ENCODE measurements at places on chromosomes 2 and 18.

- DNase-seq: no peak
Measured at GRCh38 chr2:89851583-89851905, 1160.1 kb downstream of the RPIA start.

- no peak for DNase-seq
Measured at GRCh38 chr2:157476953-157477709, 33.2 kb upstream of the CYTIP start.

GRCh38 chr2:124079045-124079444 lies 54.0 kb downstream of the CNTNAP5 start:
- DNase-seq: no peak

GRCh38 chr2:119205001-119205706 lies 18.5 kb upstream of the STEAP3 start:
- no peak for DNase-seq

DNA sequence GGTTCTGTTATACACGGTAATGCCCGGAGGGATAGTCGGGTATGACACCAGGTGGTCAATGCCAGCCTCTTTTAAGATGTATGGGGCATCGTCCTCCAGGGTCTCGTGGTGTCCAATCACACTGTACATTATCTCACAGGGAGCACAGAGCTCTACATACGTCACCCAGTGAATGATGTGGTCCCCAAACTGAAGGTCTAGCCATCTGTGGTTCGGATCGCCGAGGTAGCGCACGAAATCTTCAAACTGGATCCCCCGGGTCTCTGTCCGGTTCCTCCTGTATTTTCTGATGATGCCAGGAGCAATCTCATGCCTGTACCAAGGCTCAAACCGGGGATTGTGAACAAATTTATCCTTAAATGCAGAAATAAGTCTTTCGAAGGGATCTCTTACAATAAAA lies 24.1 kb downstream of the CHST10 start:
- no peak for DNase-seq

GRCh38 chr18:78728784-78729467 lies 250.7 kb upstream of the SALL3 start:
- DNase-seq: no peak

- DNase-seq: no peak
Measured at GRCh38 chr18:34258176-34258575, 33.5 kb upstream of the NOL4 start.

- no peak for DNase-seq
Measured at GRCh38 chr18:48216639-48217257, 192.4 kb downstream of the ZBTB7C start.

DNA sequence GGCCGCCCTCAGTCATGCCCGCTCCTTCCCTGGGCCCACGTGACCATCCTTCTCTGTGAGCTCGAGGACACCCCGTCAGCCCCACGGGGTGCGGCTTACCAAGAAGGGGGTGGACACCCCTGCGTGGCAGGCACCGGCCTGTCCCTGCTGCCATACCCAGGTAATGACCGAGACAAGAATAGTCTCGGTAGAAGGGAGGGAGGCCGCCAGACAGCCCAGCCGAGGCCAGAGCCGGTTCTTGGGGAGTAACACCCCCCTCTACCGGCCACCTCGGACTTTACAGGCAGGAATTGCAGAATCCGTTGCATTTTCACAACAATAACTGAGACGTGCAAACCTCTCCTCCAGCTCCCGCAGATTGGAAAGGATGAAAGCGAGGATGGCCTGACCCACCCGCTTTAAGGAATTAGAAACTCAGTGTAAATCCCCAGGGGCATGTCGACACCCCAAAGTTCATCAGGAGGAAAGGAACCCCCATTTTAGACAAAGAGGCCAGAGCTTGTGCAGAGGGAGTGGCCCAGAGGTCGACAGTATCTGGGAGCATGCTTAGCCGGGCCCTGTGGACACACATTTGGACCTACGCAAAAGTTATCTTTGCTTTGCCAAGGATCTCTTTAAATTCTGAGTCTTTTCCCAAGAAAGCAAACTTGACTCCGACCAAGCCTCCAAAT lies 60.1 kb upstream of the GLI2 start:
- no peak for DNase-seq

- no peak for DNase-seq
Measured at GRCh38 chr2:134247679-134248078, 6.2 kb upstream of the MGAT5 start.

DNA sequence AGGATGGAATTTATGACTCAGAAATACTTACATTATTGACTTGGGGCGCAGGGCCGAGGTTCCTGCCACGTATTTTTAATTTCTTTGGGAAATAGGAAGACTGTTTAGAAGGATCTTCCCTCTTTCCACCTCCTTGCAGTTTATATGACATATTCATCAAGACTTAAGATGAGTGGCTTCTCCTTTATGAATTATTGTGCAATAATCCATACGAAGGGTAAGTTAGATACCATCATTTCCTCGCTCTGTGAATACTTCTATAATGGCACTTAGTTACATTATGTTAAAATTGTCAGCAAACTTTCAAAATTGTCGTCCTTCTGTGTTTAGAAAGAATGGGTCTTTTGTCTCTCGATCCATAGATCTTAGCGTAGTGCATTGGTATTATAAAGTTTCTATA lies 328.8 kb upstream of the UBE2E3 start:
- no peak for DNase-seq

DNA sequence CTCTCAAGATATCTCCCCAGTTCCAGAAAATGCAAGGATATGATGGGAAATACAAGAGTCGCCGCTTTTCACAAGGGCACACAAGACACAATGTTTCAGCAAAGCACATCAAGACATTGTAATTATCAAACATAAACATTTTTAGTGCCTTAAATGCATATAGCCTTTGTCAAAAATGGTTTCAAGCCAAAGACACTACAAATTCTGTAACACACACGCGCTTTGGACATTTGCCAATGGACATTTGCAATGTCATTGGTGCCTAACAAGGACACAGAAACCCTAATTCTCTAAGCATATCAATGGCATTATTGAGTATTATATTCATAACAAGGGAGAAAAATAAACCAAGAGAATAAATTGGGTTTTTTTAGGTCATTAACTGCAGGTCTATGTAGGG lies 16.1 kb downstream of the ADD2 start:
- DNase-seq: no peak

DNA sequence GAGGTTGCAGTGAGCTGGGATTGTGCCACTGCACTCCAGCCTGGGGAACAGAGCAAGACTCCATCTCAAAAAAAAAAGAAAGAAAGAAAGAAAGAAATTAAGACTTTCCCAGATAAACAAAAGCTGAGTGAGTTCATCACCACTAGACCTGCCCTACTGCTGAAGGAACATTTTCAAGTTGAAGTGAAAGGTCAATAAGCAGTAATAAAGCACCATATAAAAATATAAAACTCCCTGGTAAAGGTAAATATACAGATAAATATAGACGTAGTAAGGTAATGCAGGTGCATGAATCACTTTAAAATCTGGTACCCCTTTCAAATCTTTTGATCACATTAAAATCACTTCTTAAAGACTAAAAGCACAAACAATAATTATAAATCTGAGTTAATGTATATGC lies 42.6 kb downstream of the UNC50 start:
- no peak for DNase-seq

DNA sequence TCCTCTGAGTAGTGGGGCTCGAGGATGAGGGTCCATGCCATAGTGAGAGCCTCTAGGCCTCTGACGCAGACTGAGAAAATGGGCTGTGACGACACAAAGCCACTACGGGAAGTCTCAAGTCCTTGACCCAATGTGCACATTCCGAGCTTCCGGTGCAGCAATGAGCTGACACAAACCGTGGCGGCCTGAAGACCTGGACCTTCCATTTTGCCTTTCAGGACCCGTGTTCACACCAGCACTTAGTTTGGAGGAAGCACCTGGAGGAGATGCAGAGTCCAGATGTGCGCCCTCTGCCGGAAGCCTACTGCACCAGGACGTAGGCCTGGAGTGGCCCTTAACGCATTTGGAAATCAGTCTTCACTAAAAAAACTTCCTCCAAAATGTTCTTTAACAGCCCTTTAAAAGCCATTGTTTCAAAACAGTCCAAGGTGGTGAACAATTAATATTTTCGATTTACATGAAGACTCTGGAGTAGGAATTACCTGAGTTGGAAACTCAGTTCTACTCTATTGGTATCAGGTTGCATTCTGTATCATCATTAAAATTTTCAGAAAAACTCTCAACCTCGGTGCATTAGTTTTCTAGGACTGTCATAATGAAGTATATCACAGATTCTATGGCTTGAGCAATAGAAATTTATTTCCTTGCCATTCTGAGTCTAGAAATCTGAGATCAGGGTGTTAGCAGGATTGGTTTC lies 33.9 kb downstream of the BMP10 start:
- DNase-seq: peak; percentile 29

GRCh38 chr2:186733414-186733813 lies 39.6 kb downstream of the FAM171B start:
- DNase-seq: no peak

DNA sequence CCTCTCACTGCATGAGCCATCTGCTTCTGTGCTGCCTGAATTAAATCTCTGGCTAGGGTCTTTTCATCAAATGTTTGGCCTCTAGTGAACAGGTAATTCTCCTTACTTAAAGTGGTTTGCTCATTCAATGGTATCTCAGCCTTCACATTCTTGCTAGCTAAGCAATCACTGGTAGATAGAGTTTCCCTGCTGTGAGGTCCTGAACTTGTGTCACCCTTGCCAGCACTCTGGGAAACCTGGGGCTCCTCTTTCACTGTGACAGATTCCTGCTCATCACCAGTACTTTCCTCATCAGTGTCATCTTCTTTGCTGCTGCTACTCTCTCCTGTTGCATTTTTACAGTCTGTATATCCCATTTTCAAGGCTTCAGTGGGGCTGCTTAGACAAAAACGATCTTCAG lies 69.1 kb upstream of the DTNB start:
- DNase-seq: no peak

- DNase-seq: no peak
Measured at GRCh38 chr2:64142741-64143168, 1.5 kb downstream of the PELI1 start.

- no peak for DNase-seq
Measured at GRCh38 chr2:140797718-140798117, 1333.1 kb downstream of the LRP1B start.

DNA sequence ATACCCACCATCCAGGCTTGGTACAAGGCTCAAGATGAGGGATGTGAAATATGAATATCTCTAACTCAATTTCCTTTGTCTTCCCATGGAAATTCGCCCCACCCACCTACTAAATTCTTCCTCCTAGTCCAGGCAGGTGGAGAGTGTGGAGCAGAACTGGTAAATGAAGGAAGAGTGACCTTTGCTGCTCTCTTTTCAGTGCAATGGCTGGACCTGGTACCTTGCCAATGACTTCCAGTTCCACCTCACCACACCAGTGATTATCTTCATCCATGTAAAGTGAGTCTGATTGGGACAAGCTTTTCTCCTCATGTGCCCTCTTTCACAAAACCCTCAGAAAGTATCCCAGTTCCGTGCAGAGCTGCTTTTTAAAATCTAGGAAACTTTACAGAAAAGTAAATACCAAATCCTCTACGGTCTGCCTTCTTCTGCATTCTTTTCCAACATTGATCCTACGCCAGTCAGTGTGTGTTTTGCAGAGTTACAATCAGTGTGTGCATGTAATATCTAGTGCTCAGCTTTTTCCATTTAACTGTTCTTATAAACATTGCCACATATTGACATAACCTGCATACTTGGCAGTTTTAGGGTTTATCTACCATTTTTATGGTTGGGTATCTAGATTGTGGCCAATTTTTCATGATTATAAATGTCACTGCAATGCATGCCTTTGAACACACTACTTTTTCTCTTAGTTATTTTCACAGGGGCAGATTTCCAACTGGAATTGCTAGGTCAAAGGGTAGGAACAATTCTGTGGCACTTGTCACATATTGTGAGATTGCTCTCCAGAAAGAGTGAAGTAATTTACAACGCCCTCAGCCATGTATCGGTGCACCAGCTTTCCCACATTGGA lies 86.5 kb upstream of the SEC11C start:
- no peak for DNase-seq

DNA sequence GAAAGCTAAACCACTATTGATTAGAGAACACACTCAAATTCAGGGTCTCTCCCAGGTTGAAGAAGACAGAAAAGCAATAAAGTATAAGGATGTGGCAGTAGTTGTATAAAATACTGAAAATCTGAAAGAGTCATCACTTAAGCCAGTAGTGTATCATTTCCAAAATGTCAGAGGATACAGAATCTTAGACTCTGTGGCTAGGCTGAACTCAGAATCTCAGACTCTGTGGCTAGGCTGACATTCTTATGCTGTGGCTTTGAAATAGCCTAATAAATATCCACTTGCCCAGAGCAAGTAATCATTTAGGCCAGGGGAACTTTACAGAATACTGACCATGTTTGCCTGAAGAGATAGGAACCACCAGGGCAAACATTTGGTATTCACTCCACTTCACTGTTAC lies 13.1 kb downstream of the MCFD2 start:
- DNase-seq: no peak

GRCh38 chr2:126775300-126775985 lies 119.5 kb downstream of the GYPC start:
- no peak for DNase-seq

GRCh38 chr2:165067643-165068486 lies 112.5 kb upstream of the SLC38A11 start:
- DNase-seq: peak; percentile 67

DNA sequence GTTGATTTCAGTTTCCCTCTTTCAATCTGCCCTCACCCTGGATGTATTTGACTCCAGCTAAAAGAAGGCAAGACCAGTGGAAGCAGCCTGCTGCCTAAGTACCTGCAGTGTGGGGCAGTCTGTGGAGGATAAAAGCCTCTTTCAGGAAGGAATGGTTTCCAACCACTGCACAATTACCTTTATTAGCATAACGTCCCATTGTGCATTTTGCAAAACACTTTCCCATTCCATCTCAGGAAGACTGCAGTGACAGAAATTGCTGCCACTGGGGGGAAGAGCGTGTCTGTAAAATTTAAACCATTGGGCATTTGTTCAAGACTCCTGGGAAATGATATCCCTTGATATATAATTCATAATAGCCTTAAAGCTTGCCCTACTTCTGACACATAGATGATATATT lies 26.2 kb downstream of the CYRIA start:
- DNase-seq: no peak

DNA sequence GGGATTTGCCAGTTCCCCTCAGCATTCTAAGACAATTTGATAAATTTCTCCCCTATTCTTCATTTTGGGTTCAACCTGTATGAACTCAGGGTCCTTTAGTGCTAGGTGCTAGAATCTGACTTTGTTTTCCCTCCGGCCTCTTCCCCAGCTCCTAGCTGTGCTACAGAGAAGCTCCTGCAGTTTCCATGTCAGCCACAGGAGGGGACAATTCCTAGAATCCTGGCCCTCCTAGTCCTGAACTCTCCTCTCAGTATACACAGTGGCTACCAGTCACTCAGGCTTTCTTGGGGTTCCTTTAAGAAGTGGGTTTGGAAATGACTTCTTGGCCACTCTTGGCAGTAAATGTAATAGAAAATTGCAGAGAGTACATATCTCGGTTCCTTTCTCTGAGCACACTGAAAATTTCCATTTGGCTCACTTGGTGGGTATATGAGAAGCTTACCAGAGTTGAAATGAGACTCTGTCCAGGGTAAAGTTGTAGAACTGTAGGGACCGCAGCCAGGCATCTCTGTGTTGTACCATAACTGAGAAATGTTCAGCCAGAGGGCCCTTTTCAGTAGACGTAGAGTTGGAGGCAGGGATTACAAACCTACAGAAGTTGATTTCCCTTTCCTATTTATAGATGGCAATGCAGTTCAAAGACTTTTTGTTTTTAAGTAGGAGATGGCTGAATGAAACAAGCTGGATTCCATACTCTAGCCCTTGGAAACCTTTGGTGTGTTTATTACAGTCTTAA lies 5.0 kb upstream of the CHST10 start:
- no peak for DNase-seq

- DNase-seq: no peak
Measured at GRCh38 chr18:63168287-63168686, 151.3 kb downstream of the BCL2 start.

All from hindlimb muscle (tissue), 1 donor.